ENCODE measurements at places on chromosomes 7 and 10. TPM values are rescaled to one million over a fixed set of nuclear protein-coding genes. Genes with fewer than 3 reads are reported as not detected.

CFAP58 gene
- total RNA-seq: 0.48 TPM

GRCh38 chr10:17010363-17011145 is 119.1 kb downstream of the CUBN start:
- DNase-seq: no peak

SPDYE1 gene
- not detected for total RNA-seq

DNA sequence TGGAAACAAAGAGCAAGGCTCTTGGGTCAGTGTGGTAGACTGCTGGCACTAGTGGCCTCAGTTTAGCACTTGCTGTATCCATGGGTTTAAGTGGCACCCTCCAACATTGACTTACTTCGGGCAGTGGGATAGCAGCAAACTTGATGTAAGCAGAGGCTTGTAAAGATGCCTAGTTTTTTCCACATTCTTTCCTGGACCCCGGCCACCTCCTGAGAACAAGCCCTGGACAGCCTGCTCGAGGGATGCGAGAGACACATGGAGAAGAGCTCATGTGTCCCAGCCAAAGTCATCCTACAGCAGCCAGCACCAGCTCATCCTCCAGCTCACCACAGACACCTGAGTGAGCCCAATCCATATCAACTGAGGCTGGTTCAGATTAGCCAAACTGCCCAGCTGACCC is 142.7 kb upstream of the PCBD1 start:
- DNase-seq: no peak

GRCh38 chr7:131057015-131057793 is 270.5 kb upstream of the MKLN1 start:
- peak; percentile 64 for DNase-seq

GRCh38 chr10:30980951-30981616 is 50.6 kb downstream of the ZNF438 start:
- DNase-seq: no peak

- DNase-seq: peak; percentile 63
Measured at GRCh38 chr7:102122026-102122425, 164.6 kb upstream of the SH2B2 start.

GRCh38 chr7:26292768-26293560 is 1.3 kb downstream of the SNX10 start:
- no peak for DNase-seq

- no peak for DNase-seq
Measured at GRCh38 chr10:71644307-71645180, 75.0 kb downstream of the C10orf105 start.

CCZ1 gene
- total RNA-seq: 35.2 TPM

TMEM176A gene
- 68.1 TPM for total RNA-seq

WAPL gene
- total RNA-seq: 36.4 TPM

DNA sequence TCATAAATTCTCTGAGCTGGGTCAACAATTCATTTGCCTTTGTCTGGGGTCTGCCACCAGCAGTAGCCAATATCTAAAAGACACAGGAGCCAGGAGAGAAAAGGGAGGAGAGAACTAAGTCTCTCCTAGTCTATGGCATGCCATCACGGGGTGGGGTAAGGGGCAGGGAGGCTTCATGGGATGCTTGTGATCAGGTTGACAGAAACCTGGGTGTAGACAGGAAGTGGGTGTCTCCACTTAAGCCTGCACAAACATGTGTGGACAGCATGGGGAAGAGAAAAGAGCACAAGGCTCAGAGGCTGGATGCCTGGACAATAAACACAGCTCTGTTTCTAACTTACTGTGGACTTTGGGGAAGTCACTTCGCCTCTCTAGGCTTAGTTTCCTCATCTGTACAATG is 11.5 kb upstream of the C10orf53 start:
- DNase-seq: no peak

GRCh38 chr10:119705434-119705831 is 20.4 kb upstream of the INPP5F start:
- DNase-seq: no peak

GRCh38 chr10:86048571-86048970 is 318.0 kb downstream of the GRID1 start:
- DNase-seq: no peak

DNA sequence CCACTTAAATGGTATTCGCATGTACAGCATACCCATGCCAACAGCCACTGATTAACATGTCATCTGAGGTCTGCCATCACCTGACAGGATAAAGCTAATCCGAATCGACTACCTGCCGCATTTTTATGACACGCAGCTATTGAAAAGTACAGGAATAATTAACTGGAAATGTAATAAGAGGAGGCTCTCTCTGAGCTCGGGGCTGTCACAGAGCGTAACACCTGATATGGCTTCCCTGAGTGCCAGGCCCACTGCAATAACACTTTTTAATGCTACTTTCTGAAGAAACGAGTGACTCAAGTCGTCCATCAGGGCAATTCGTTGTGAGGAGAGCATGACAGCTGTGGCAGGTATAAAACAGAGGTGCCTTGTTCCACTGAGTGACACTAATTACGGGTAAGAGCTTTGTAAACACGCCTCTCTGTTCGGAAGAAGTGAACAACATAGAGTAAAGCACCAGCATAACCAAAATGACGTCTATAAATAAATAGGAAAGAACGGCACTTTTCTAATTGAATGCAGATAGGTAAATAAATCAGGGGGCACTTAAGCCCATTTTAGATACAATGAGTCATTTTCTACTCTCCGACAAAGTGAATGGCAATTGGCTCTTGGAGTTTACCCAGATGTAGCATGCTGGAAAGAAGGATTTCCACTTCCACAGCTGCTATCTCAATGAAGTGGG is 56.5 kb upstream of the CREB5 start:
- DNase-seq: no peak

GRCh38 chr10:77884181-77884580 is 42.4 kb downstream of the DLG5 start:
- DNase-seq: no peak

GRCh38 chr7:75642810-75643486 is 95.8 kb downstream of the HIP1 start:
- DNase-seq: no peak

DNA sequence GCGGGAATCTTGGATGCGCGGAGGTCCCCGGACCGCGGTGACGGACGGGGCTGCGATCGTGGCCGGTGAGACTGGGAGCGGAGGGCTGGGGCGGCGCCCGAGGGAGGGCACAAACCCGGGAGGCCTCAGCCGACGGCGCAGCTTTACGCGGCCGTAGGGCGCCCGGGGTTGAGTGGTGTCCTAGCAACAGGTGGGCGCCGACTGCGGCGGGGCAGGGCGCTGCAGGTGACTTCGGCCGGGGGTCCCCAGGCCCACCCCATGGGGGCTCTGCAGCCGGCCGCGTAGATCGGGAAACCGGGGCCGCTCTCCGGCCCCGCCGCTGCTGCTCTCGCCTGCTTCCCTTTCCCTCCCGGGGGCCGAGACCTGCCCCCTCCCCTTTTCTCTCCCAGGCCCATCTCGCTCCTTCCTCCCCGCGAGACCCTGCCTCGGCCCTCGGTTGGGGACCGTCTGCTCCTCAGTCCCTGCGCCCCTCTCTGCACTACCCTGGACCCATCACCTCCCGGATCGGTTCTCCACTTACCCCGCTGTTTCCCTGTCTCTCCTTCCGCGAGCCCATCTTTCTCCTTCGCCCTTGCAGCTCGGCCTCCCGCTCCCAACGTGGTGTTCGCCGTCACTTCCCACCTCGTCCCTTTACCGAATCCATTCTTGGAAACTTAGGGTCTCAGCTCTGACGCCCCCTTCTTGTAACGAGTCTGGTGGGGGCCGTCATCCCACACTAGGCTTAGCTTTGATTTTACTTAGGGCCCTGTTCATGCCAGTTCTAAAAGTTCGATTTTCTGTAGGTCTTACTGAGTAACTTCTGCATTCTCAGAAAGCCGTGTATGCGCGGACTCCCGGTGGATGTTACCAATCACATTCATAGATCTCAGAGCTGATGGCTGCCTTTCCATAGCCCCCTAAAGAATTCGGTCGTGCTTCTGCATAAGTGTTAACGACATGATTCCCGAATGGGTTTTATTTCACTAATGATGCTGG is 18.5 kb upstream of the ACBD5 start:
- peak; percentile 6 for DNase-seq

GRCh38 chr7:120164-120991 is 72.0 kb upstream of the FAM20C start:
- DNase-seq: no peak

- DNase-seq: peak; percentile 50
Measured at GRCh38 chr10:91552274-91553095, 80.4 kb downstream of the PPP1R3C start.

- no peak for DNase-seq
Measured at GRCh38 chr10:98664329-98665042, 217.8 kb upstream of the HPS1 start.

DNA sequence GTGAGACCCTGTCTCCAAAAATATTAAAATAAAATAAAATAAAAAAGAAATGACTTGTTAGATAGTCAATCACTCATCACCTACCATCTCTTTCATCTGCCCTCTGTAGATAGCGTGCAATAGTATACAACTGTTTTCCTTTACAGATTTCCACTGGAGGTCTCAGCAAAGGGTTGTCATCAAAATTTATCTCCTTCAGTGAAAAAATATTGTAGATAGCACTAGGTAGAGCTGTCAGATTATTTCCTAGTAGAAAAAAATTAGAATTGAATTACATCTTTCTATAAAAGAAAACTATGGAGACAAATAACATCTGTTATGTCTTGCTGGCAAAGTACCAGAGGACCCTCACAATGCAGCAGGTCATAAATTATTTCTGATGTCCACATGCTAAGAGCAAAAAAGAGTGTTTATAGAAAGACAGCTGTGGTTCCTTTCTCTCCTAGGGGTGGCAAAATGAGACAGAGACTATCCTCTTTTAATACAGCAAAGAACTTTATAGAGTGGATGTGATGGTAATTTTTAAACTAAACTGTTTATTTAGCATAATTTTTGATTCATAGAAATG is 16.3 kb upstream of the CYP51A1 start:
- DNase-seq: no peak

ABCA13 gene
- 5.5 TPM for total RNA-seq

DNA sequence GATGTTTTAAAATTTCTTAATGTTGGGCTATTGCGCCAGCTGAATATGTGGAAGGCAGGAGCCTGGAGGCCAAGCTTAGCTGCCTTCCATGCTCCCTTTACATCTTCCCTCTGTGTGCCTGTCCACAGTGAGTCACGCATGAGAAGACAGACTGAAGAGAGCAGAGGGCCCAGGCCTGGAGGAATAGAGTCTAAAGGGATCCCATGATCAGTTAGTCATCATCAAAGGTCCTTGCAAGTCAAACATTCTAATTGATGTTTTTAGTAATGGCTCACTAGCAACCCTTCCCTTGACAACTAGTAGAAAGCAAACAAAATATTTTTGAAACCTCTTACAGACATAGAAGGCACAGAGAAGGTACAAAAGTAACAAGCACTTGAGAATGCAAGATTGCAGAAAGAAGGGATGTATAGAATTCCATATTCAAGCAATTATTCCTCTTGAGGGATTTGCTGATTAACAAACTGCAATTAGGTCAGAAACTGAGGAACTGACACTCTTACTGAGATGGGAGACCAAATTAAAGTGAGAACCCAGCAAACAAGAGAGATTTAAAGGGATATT is 30.7 kb upstream of the APBB1IP start:
- no peak for DNase-seq

POM121C gene
- 21.9 TPM for total RNA-seq

CYP3A5 gene
- total RNA-seq: 25.8 TPM

- DNase-seq: no peak
Measured at GRCh38 chr7:1920266-1920681, 250.2 kb downstream of the ELFN1 start.

DNA sequence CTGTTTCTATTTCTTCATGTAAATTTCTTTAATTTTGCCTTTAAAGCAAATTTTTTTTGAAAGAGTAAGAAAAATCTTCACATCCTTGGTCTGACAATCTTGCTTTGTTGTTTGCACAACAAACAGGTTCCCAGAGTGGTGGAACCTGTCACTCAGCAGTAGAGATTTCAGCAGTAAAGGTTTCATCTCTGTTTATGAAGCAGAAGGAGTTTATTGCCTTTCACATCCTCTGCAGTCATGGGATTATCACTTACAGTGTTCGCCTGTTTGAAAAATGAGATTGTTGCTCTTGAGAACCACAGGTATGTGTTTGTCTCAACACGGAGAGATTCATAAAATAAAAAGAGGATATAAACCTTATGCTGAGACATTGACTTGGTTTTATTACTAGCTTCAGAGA is 342.6 kb downstream of the IPMK start:
- no peak for DNase-seq

ACBD7 gene
- 1.9 TPM for total RNA-seq

DNA sequence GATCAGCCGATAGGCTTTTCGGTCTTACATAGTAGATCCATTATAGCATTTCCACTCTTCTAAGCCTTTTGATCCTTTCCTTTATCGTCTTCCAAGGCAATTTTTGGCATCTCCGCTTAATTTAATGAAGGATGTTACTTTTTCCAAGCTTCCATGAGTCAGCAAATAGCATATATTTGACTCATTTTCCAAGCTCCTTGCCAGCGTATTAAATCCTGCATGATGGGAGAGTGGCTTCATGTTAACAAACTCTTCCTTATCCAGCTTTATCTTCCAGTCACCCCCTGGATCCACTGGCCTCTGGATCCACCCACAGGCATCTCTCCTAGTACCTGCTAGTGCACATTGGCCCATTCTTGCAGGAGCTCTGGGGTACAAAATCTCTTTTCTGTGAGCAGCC is 13.0 kb downstream of the OR9A2 start:
- peak; percentile 91 for DNase-seq

SLC26A3 gene
- total RNA-seq: 6.3 TPM

DNA sequence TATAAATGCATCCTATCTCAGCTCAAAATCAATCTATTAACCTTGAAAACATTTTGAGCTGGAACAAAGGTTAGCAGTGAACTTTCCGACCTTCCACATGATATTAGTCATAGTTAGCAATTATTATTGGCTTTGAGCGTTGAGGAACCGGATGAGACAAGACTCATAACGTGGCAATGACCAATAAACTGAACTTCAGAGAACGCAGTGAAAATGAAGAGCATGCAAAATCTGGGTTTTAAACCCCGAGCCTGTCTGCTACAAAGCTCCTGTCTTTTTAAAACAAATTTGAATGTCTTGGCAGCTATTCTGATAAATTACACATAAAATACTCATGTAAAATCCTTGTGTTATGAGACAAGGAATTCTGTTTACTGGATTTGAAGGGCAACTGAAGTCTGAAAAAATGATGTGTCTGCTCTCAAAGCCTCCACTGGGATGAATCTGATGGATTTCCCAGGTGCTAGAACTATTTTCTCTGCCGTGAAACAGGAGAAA is 74.7 kb upstream of the ITGB1 start:
- DNase-seq: peak; percentile 19

DNA sequence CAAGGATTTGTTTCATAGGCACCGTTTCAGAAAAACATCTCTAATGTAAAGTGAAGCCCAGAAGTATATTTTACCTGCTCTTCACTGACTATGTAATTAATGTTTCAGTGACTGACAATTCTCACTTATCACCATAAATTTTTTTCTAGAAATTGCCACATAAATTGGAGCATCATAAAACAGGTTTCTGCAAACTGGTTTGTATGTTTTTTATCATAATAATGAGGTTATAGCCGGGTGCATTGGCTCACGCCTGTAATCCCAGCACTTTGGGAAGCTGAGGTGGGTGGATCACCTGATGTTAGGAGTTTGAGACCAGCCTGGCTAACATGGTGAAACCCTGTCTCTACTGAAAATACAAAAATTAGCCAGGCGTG is 39.4 kb downstream of the SYPL1 start:
- no peak for DNase-seq

- DNase-seq: no peak
Measured at GRCh38 chr7:17147409-17147808, 151.0 kb upstream of the AHR start.

- peak; percentile 29 for DNase-seq
Measured at GRCh38 chr7:114533131-114533530, 118.5 kb downstream of the FOXP2 start.

GRCh38 chr10:16828701-16829175 is 11.5 kb upstream of the RSU1 start:
- DNase-seq: peak; percentile 18

SRGN gene
- total RNA-seq: 57.1 TPM

GRCh38 chr10:28890121-28890950 is 213.0 kb downstream of the BAMBI start:
- no peak for DNase-seq
